NCI-H2107 (cell line): ENCODE measurements at places on chromosomes 4 and X.
A peak's percentile ranks its signal among the peaks of the same experiment; 100 is the strongest.

DNA sequence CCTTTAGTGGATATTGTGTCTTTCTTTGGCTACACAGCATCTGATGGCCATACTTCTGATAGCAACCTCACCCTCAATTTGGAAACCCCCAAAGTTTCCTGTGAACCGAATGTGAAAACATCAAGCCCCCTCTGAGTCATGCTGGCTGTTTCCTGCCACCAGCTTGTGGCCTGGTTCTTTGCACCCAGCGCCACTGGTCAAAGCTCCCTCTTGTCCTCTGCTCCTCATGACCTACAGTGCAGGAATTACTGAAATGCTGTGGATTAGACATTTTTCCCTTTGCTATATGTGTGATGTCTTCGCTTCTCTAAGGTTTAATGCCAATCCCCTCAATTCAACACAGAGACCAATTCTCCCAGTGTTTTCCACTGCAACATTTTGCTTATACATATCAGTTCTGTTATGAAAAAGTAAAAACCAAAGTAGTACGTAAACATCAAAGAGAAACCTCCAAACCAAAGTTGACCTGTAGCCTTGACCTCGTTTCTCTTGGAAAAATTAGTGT, 224.0 kb upstream of the TENM3 start:
- no peak for DNase-seq

DNA sequence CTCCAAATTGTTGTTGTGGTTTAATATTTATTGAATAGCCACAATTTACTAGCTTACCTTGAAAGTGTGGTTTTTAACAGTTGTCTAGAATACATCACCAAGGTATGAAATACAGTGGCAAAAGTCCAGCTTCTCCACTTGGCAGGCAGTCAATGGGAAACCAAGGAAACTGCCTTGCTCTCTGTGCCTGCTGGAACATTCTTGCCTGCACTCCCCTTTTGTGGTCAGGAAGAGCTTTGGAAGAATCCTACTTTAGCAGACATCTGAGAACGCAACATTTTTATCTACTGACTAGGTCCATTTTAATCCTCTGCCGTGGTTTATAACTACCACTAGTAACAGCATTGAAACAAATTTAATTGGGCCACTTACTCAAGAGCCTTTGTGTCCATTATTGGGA, 64.5 kb downstream of the TENM3 start:
- peak; percentile 43 for DNase-seq

- DNase-seq, result no peak
These were observed 836 bp downstream of the GPM6A start for GRCh38 chr4:175811228-175811627.

GRCh38 chrX:71541210-71542022, 8.5 kb downstream of the OGT start:
- DNase-seq, result no peak

GRCh38 chr4:82810176-82810575, 11.6 kb upstream of the SCD5 start:
- no peak for DNase-seq

DNA sequence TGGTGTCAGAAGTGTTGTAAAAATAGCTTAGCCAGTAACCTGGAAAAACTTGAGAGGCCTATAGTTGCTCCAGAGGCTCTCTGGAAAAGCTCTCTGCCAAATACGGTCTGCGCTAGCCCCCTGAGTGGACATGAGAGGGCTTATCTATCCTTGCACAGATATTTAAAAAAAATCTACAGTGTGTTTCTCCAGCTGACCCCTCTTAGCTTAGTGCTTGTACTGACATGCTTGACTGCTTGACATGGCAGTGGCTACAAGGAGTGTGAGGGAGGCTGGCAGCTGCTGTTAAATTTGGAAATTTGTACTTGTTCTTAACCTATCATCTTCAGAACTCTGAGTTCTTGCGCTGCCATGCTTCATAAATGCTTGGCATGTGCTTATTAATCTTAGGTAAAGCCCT, 229.2 kb downstream of the RBMX2 start:
- DNase-seq, result no peak

- DNase-seq, result no peak
These were observed 39.9 kb downstream of the SAT1 start for GRCh38 chrX:23822841-23823240.

DNA sequence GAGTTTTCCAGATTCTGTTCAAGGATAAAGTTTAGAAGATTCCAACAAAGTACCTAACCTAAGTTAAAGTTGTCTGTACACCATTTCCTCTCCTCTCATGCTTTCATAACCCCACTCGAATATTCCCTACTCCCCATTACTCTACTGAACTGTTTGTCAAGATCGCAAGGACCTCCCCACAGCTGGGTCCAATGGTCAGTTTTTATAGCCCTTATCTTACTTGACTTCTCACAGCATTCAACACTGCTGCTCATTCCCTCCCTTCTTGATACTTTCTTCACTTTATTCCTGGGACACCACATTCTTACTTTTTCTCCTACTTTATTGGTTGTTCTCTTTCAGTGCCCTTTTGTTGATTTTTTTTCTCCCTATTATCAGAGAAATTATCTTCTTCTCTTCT, 30.9 kb downstream of the QDPR start:
- no peak for DNase-seq

DNA sequence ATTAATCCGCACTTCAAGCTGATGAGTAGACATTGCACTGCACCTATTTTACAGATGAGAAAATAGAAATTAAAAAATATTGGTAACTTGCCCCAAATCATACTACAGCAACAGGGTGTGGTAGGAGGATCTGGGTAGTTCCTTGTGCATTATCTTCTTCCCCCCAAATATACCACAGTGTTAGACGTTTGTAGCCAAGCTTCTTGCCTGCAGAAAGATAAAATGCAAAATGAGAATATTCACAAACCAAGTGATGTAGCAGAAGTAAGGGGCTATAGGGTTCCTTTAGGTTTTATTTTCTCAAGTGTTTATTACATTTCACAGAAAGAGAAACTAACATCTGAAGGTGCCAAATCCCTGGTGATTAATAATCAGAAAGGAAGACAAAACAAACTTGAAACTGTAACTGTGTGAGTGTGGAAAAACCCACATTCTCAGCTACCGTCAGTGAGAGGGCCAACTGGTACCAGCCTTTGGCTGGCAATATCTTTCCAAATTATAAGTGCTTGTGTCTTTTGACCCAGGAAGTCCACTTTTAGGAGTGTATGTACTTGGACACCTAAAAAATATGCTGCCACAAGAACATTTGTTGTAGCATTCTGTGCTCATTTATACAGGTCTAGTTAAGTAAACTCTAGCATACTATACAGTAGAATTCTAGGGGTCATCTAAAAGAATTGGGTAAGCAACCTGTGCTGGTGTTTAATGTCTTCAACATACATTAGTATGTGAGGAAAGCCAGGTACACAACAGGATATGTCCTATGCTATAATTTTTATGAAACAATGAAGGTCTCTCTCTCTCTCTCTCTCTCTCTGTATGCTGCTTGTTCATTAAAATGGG, 6.7 kb upstream of the CD38 start:
- DNase-seq, result no peak

- no peak for DNase-seq
These were observed 9.5 kb downstream of the RGS12 start for GRCh38 chr4:3302173-3302785.

DNA sequence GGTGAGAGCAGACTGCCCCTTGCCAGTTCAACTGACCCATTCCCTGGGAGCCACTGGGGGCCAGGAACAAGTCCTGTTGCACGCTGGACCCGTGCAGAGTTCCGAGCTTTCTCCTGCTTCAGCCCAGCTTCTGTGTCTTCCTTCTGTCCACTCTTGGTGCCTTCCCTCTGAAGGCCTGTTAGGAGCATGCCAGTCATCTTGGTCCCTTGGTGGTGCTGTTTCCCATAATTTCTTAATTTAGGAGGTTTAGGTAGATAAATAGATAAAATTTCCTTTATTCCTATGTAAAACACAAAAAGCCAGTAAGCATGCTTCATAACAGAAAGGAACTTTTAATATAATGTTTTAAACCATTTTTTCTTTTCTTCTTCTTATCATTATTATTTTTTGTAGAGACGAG, 672.7 kb downstream of the CCSER1 start:
- no peak for DNase-seq

DNA sequence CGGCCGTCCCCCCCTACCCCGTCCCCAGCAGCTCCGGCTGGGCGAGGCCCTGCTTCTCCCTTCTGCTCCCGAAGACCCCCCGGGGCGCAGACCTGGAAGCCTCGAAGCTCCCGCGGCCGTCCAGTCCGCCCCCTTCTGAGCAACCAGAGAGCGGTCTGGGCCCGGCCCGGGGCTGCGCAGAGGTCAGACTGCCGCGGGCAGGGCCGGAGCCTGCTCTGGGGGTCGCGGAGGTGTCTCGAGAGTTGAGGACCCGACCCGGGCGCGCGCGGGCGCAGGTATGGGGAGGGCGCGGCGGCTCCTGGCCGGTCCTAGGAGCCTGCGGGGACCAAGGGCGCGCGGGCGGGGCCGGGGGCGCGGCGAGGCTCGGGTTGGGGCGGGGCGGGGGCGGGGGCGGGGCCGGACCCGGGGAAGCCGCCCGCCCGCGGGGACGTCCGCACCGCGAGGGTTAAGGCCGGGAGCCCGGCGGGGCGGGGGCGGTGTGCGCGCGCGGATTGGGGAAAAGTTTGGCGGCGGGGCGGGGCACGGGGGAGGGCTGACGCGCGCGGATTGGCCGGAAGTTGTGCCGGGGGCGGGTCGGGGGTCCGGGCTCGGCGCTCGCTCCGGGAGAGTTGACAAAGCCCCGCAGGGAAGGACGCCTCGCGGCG, at the start of gene FGFRL1:
Gene FGFRL1, plus strand, starts transcription at position 605 of the 644 bp plus-strand sequence. CDS start 860 bp downstream, outside the sequence.
- no peak for DNase-seq

- no peak for DNase-seq
These were observed 11.9 kb upstream of the MXD4 start for GRCh38 chr4:2273657-2274319.

DNA sequence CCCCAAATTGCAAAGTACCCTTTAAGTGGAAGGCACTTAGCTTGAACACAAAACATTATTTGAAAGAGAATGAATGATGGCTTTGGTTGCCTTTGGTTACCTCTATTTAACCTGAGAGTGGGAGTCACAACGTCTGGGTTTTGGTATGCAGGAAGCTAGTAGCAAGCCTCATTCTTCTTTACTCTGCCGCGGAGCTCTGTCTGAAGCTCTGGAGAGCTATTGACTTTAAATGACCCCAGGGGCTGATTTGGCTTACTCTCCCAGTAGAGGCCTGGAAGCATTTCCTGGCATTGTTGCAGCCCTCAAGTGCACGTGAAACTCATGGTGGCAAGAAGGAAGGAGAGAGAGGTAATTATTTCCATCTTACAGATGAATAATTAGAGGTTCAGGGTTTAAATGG, 81.8 kb upstream of the MAGEA4 start:
- DNase-seq, result no peak

- DNase-seq, result no peak
These were observed 31.2 kb downstream of the CCNI start for GRCh38 chr4:77044461-77045150.

DNA sequence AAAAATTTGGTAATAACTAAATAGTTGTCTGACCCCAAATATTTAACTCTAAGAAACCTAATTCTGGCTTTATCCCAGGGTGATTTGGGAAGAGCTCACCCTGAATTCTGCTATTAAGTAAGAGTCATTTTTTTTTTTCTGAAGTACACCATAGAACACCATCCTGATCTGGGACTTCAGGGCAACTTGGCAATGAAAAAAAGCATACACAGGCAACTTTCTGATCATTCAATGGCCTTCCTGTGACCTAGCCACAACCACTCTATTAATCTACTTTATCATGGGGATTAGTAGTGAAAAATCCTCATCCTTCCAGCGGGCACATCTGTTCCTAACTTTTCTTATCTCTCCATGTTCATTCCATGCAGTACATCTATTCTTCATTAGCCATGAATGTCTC, 333.2 kb upstream of the MAD2L1 start:
- no peak for DNase-seq

DNA sequence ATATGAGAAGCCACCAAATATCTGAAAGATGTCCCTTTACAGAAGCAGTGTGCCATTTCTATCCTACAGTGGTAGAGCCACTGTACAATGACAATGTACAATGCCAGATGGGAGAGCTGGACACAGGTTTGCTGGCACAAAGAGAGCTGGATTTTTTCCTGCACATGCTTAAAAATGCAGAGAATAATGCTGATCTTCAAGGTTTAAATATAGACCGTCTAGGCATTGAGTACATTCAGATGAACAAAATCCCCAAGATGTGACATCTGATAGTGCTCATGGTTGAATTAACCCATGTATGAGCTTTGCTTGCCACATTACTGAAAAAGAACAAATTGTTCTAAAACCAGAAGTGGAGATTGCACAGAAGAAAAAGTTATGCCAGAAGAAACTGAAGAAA, 11.7 kb downstream of the ADGRL3 start:
- DNase-seq, result no peak

GRCh38 chr4:145557720-145558119, 61.5 kb upstream of the MMAA start:
- no peak for DNase-seq

GRCh38 chr4:20194123-20195013, 57.3 kb upstream of the SLIT2 start:
- no peak for DNase-seq

DNA sequence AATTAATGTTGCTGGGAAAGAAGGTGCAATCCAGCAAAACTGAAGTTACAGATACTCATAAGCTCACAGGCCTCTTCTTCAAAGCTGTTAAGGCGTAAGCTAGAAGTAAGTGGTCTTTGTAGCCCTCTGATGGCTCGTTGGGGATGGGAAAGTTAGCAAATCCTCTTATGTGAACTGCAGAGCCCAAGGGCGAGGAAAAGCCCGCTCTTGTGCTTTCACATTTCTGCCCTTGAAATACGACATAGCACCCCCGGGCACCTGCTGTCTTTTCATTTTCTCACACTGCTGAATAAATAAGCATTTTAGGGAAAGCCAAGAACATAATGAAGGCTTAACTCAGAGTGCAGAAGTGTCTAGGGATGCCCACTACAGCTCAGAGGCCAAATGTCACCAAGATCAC, 73.1 kb upstream of the SORBS2 start:
- no peak for DNase-seq

GRCh38 chr4:94068753-94069719, 138.6 kb upstream of the SMARCAD1 start:
- no peak for DNase-seq

DNA sequence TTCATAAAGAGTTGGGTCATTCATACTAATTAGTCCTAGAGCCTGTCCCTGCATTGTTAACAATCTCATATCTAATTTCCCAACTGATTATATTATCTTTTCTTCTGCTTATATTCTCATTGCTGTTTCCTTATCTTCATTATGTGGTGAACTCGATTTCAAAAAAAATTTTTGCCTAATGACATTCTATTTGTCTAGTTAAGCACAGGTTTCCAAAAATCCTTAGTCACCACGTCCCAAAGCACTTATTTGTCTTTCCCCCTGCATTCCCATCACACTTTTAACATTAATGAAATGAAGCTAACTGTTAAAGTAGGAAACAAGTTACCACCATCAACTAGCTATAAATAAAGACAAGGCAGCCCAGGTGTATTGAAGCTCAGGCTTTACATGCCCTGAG, 131.1 kb downstream of the IQCM start:
- no peak for DNase-seq

- no peak for DNase-seq
These were observed 316.1 kb upstream of the EMCN start for GRCh38 chr4:100833906-100834305.

GRCh38 chr4:56746639-56747038, 65.5 kb upstream of the HOPX start:
- no peak for DNase-seq

- DNase-seq, result no peak
These were observed 124.4 kb downstream of the CHRDL1 start for GRCh38 chrX:110671068-110671803.

- no peak for DNase-seq
These were observed 80.9 kb downstream of the CNGA2 start for GRCh38 chrX:151815398-151815797.
